SK-MEL-5 (cell line): ENCODE measurements at places on chromosomes 11 and 22. TPM values are rescaled to one million over a fixed set of nuclear protein-coding genes. Genes with fewer than 3 reads are reported as not detected.
A peak's percentile ranks its signal among the peaks of the same experiment; 100 is the strongest.

The KRTAP5-10 gene
- total RNA-seq: 0.53 TPM in 1 of 2 replicates, not detected in the other

The UPK3A gene
- total RNA-seq: not detected in 2 replicates

The ASPHD2 gene
- 3.5 and 3.9 TPM in 2 replicates for total RNA-seq

The TXNRD2 gene
- 24.7 and 25.8 TPM in 2 replicates for total RNA-seq

The TREH gene
- total RNA-seq: 0.03 and 0.13 TPM in 2 replicates

The CABP4 gene
- 0.18 TPM in 1 of 2 replicates, not detected in the other for total RNA-seq

The NRGN gene
- total RNA-seq: 0.87 TPM in 1 of 2 replicates, not detected in the other

The C1QTNF4 gene
- total RNA-seq: not detected in 2 replicates

The KRTAP5-7 gene
- 0.08 TPM in 1 of 2 replicates, not detected in the other for total RNA-seq

- DNase-seq: no peak
Measured at GRCh38 chr11:35236667-35237003, 97.7 kb downstream of the CD44 start.

DNA sequence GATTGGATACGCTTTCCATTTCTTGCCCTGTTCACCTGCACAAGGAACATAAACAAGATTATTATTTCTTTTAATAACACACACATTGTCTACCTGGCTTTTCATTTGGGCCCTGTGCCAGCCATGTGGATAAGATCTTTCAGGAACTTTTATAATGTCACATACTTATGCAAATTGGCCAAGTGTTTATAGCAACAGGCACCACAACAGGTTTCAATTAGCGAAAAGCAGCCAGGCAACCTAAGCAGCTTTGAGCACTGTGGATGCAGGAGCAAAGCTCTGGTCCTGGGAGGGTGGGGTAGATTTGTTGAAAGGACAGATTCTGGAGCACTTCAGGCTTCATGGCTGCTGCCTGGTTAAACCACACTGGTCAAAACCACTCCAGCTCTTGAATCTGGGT lies 217.4 kb downstream of the BARX2 start:
- no peak for DNase-seq

- no peak for DNase-seq
Measured at GRCh38 chr11:70760416-70761020, 362.2 kb downstream of the CTTN start.

- no peak for DNase-seq
Measured at GRCh38 chr22:44184006-44184405, 3.3 kb downstream of the PARVG start.

DNA sequence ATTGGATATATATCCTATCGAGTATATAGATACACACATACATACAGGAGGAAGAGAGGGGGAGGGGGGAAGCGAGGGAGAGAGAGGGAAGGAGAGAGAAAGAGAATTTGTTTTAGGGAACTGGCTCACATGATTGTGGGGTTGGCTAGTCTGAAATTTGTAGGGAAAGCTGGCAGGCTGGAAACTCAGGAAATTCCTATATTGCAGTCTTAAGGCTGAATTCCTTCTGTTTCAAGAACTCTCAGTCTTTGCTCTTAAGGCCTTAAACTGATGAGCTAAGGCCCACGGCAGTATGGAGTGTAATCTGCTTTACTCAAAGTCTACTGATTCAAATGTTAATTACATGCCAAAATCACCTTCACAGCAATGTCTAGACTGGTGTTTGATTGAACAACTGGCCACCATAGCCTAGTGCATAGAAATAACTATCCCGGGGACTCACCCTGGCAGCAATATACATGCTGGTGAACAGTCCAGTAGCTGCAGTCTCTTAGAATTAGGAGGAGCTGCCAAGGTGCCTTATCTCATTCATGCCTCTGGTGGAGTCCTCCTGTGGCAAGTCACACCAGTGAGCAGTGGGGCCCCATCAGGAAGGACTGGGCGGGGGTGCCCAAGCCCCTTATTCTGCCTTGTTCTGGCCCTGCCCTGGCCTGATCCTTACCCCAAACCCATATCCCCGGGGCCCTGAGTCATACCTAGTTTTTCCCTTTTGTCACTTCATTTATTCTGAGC lies 59.7 kb upstream of the AMPD3 start:
- no peak for DNase-seq

DNA sequence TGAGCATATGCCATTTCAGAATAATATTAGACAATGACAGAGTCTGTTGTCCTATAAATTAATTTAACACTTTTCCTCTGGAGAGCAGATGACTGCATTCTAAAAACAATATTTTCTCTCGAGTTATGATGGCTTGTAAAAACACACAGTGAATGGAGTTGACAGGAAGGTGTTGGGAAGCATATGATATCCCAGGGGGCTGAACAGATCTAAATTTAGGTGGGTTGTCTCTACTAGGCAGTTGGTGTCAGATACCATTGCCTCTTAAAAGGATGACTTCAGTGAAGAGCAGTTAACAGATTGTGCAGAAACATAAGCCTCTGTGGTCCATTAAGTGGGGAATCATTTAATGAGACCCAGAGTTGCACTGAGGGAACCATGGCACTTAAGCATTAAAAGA lies 30.7 kb downstream of the SVIP start:
- no peak for DNase-seq

DNA sequence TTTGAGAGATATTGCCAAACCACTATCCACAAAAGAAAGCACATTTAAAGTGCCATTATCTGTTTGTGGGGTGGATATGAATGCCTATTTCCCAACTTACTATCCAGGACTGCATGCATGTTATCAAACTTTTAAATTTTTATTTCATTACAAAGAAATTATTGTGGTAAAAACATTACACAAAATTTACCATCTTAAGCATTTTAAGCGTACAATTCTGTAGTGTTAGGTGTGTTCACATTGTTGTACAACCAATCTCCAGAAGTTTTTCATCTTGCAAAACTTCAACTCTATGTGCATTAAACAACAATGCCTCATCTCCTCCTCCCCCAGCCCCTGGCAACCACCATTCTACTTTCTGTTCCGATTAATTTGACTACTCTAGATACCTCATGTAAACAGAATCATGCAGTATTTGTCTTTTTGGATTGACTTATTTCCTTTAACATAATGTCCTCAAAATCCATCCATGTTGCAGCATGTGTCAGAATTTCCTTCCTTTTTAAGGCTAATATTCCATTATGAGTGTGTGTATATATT lies 17.6 kb upstream of the CD44 start:
- DNase-seq: no peak

DNA sequence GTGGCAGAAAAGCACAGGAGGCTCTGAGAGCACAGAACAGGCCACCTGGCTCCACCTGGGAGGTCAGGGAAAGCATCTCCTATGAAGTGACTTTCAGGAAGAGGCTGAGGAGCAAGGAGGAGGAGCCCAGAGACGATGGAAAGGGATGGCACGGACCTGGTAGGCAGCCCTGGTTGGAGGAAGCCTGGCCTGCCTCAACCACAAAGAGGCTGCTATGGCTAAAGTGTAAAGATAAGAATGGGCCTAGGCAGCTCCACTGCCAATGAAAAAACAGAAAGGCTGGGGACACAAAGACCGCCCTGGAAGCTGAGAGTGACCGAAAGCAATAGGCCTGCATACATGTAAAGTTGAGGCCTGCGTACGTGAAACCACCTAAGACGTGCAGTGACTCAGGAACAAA lies 31.2 kb upstream of the ETS1 start:
- DNase-seq: no peak

- no peak for DNase-seq
Measured at GRCh38 chr11:91081440-91082043, 858.7 kb upstream of the CHORDC1 start.

GRCh38 chr22:43092085-43092484 lies 2.9 kb upstream of the TTLL1 start:
- no peak for DNase-seq

- DNase-seq: peak; percentile 19
Measured at GRCh38 chr11:18013790-18014507, 1.1 kb upstream of the SERGEF start.

DNA sequence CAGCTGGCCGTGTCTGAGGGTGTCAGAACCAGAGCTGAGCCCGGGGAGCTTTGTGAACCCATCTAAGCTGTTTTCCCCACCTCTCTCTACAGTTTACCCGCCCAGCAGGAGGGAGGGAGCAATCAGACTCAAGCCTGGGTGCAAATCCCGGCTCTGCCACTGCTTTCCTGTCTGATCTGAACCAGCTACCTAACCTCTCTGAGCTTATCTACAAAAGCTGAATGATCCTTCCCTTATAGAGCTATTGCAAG lies 252 bp downstream of the APOL2 start:
- no peak for DNase-seq

GRCh38 chr11:35035894-35036408 lies 103.0 kb upstream of the CD44 start:
- peak; percentile 42 for DNase-seq

DNA sequence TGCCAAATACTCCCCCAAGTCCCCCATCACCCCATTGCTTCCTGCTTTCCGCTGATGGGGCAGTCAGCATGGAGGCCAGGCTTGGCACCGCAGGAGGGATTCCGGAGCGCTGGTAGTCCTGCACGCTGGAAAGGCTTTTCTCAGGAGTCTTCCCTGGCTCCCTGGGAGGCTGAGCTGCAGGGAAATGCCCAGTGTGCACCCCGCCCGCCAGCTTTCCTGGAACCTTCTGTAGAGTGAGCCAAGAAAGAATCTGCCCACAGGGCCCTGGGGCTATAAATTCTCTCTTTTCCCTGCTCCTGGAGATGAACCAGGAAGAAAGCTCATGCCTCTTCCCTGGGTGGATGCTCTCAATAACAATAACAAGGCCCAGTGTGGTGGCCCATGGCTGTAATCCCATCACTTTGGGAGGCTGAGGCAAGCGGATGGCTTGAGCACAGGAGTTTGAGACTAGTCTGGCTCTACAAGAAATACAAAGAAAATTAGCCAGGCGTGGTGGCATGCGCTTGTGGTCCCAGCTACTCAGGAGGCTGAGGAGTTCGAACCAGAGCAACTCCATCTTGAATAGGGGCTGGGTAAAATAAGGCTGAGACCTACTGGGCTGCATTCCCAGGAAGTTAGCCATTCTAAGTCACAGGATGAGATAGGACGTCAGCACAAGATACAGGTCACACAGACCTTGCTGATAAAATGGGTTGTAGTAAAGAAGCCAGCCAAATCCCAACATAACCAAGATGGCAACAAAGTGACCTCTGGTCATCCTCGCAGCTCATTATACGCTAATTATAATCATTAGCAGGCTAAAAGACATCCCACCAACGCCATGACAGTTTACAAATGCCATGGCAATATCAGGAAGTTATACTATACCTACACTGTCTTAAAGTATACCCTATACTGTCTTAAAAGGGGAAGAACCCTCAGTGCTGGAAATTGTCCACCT lies 46.4 kb upstream of the FTH1 start:
- no peak for DNase-seq

GRCh38 chr11:102664001-102664752 lies 39.0 kb upstream of the MMP20 start:
- DNase-seq: peak; percentile 52

DNA sequence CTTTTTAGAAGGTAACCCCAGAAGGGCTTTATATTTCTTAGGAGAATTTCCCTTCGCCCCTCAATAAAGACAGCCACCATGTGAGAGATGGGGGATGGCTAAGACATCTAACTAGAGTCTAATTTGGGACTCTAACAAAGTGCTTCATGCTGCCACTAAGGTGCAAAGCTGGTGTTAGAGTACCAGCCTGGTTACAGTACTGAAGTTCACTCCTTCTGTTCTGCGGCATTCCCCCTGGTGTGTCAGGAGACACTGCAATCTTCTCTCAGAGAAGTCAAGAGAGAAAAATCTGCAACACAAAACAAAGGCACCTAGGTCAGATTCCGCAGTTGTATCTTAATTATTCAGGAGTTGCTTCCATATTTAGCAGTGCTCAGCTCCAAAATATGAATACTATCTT lies 603.0 kb upstream of the CADM1 start:
- DNase-seq: no peak

GRCh38 chr11:59479906-59480305 lies 6.8 kb downstream of the OR4D10 start:
- DNase-seq: no peak

- no peak for DNase-seq
Measured at GRCh38 chr11:61710019-61710418, 29.8 kb downstream of the DAGLA start.

DNA sequence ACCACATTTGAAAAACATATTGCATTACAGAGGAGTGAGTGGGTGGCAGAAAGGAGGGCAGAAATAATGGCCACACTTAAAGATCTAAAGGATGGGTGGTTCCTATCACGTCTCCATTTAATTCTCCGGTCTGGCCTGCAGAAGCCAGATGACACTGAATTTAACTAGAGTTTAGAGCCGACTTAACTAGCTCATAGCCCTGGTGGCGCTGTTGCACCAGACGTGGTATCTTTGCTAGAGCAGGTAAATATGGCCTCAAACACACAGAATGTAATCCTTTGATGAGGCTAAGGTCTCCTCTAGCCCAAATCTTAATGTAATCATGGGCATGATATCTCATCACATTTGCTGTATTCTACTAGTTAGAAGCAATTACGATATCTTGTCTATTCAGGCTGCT lies 51.5 kb upstream of the GAL start:
- peak; percentile 72 for DNase-seq

DNA sequence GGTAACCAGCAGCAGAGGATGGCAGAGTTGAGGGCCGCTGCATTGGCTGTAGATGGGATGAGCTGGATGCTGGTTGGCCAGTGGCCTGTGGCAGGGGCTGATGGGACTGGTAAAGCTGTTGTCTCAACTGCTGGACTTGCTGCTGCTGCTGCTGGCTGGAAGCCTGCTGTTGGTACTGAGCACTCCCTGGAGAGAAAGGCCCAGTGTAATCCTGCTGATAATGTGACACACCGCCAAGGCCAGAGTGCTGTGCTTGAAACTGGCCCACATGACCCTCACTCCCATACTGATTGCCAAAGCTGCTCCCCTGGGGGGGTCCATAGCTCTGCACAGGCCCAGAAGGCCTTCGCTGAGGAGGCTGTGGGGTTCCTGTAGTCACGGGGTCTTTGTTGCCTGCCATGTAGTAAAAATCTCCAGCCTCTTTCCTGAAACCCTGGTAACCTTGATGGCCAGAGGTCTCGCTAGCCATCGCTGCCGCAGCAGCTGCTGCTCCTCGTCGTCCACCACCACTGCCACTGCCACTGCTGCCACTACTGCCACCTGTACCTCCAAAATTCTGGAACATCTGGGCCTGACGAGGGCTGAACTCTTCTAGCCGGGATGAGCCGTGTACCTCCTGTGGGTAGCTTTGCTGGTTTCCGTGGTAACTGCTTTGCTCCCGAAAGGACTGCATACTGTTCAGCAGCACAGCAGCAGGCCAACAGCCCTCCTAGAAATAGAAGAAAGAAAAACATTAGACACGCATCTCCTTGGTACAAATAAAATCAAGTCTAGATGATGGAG lies 55.6 kb downstream of the TCF20 start:
- no peak for DNase-seq

- DNase-seq: peak; percentile 98
Measured at GRCh38 chr11:89177691-89178231, at the start of gene TYR. TSS of gene TYR (plus strand) at chr11:89177875. CDS start at chr11:89177954, 79 bp downstream.
